ENCODE measurements at places on chromosomes 11 and 22. TPM values are rescaled to one million over a fixed set of nuclear protein-coding genes. Genes with fewer than 3 reads are reported as not detected.

Gene PRSS23
- 22.3 TPM for total RNA-seq

Gene OR51B5
- total RNA-seq, result not detected

Gene BEST1
- total RNA-seq, result 0.94 TPM

Gene PRODH
- total RNA-seq, result 4.1 TPM

Data from heart left ventricle (tissue), 16 donors.